ENCODE measurements at places on chromosomes 1 and 21.

GRCh38 chr1:64597113-64597512 lies 127.2 kb downstream of the CACHD1 start:
- DNase-seq: no peak

- DNase-seq: no peak
These were observed 8.3 kb upstream of the CSRP1 start for GRCh38 chr1:201515062-201515750.

DNA sequence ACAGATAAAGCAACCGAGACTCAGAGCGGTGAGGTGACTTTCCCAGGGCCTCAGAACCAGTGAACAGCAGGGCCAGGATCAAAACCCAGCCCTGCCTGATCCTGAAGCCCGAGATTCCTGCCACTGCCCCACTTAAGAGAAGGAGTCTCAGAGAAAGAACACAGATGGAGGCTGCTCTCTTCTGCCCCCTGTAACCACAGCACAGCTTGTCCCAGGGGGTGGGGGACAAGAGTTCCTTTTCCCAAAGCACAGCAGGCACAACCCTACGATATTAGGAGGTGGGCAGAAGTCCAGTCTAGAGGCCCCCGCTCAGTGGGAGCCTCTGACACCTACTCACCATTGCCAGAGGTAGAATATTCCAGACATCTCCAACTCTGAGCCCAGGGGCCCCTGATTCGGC lies 24.0 kb upstream of the VWA5B1 start:
- no peak for DNase-seq

DNA sequence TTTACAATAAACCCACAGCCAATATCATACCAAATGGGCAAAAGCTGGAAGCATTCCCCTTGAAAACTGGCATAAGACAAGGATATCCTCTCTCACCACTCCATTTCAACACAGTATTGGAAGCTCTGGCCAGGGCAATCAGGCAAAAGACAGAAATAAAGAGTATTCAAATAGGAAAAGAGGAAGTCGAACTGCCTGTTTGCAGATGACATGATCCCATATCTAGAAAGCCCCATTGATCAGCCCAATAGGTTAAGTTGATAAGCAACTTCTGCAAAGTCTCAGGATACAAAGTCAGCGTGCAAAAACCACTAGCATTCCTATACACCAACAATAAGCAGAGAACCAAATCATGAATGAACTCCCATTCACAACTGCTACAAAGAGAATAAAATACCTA lies 235.5 kb downstream of the DPYD start:
- no peak for DNase-seq

- no peak for DNase-seq
These were observed 342.5 kb downstream of the ADGRL2 start for GRCh38 chr1:82143108-82143833.

GRCh38 chr1:201020040-201020591 lies 3.4 kb downstream of the KIF21B start:
- no peak for DNase-seq

DNA sequence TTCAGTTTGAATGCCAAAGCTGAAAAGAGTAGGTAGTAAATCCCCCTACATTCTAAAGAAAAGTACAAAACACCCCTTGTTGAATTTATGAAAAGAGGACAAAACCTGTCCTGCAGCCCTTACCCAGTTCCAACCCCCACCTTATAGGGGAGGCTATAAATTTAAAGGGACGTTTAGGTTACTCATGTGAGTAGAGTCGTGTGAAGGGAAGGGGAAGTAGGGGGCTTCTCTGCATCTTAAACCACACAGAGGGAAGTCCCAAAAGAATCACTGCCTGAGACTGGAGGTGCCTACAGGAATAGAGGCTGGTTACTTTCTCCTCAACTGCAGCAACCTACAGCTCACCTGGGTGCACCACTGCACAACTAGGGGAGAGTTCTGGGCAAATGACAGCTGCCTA lies 36.7 kb upstream of the KIRREL1 start:
- DNase-seq: no peak

- no peak for DNase-seq
These were observed 68.9 kb downstream of the TENT5C start for GRCh38 chr1:117674521-117675400.

DNA sequence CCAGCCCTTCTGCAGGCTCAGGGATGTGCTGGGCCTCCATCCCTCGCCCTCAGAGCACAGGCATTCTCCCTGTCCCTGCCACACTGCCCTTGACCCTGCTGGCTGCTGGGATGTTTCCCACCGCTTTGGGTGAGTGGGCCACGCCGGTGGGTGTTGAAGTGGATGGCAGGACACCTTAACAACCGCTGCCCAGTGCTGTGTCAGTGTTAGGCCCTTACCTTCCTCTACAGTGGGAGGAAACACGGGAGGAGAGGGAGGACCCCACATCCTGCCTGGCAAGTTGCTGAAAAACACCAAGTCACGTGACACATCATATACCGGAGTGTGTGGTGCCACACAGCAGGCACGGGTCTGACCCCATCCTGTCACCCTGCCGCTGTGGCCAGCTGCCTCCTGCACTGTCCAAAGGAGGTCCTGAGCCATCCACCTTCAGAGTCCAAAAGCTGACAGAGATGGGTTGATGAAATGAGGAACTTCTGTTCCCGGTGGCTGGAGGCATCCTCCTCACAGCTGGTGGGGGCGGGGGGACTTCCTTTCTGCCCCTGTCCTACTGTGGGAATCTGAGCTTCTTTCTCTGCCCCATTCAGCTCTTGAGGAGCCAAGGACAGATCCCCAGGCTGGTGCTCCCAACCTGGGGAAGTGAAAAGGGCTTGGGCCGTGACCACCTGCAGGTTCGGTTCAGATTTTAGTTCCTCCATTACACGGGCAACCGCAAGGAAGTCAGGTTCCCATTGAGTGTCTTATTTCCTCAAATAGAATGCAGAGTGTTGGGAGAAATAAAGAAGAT lies 3.2 kb upstream of the THEMIS2 start:
- no peak for DNase-seq

DNA sequence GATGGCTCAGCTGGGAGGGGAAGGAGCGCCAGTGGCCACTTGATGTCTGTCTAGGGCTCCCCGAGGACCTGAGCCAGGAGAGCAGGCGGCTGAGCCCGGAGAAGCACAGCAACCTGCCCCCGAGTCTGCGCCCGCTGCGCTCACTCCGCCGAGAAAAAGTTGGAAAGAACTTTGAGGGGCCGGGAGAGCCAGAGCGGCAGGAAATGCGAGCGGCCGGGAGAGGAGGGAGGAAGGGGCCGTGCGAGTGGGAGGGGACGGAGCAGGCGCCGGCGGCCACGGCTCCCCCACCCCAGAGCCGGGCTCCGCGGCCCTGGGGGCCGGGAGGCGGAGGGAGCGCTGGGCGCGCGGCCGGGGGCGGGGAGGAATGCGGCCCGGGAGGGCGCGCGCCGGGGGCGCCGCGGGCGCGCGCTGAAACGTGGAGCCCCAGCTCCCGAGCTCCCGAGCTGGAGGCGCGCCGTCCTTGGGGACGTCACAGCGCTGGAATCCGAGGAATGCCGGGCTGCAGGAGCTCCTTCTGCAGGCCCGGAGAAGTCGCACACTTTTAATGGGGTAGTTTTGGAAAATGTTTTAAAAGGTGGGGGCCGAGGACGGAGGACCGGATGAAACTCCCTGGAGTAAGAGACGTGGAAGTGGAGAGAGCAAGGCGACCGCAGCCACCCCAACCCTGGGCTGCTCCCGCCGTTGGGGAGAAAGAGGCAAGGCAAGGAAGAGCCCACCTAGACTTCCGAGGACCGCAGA lies at the start of gene PTPN14:
PTPN14 (minus strand) TSS at position 167 of the 738 bp plus-strand sequence. CDS start 86,799 bp downstream, outside the sequence.
- no peak for DNase-seq

DNA sequence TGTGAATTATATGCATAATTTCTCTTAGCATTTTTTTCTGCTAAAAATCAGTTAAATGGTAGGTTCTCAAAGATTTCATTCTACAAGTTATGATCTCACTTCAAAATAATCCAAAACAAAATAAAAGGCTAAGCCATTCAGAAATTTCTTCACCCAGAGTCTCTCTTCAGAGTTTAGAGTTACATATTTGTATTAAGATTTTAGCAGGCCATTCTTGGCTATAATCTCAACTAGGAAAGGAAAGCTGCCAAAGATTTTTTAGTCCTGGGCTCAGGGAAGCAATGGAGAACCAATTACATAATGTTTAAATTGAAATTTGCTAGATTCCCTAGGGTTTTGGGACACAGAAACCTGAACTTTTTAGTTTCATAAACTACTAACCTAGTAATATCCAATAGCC lies 245.0 kb downstream of the USH2A start:
- no peak for DNase-seq

DNA sequence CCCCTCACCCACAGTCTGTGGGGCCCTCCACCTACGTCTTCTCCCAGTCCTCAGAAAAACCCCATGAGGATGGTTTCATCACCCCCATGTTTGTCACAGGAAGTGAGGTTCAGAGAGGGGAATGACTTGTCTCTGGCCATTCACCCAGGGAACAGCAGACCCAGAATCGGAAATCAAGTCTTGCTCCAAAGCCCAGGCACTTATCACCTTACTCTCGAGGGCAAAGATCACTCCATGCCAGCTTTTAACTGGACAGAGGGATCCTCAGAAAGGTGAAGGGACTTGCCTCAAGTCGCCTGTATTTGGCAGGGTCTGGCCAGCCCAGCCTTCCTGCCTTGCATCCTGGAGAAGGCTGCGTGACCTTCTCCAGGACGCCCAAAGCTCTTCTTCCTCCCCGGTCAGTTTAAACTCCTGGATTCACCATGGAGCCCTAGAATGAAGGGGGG lies 57.9 kb upstream of the SSBP3 start:
- DNase-seq: no peak

GRCh38 chr1:177780096-177780700 lies 189.7 kb downstream of the SEC16B start:
- no peak for DNase-seq

DNA sequence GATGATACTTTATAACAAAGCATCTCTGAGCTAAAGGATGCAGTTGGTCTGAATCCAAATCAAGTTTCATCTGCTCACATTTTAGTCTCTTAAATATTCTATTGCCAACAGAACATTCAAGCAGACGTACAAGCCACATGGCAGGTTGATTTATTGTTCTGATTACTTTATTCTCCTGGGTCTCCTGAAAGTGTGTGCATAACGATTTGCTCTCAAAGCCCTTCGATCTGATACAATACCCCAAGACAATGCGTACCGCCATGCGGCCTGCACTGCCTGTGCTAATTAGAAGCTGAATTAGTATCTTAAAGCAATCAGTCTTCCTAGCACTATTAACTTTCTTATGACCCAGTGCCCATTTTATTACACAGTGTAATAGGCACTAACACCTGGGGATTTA lies 56.9 kb downstream of the FHAD1 start:
- DNase-seq: no peak

GRCh38 chr1:10575616-10576015 lies 100.9 kb downstream of the PEX14 start:
- DNase-seq: no peak
